ENCODE measurements at places on chromosomes 12 and 14.

- no peak for DNase-seq
Measured at GRCh38 chr12:5967645-5968415, 22.8 kb upstream of the ANO2 start.

DNA sequence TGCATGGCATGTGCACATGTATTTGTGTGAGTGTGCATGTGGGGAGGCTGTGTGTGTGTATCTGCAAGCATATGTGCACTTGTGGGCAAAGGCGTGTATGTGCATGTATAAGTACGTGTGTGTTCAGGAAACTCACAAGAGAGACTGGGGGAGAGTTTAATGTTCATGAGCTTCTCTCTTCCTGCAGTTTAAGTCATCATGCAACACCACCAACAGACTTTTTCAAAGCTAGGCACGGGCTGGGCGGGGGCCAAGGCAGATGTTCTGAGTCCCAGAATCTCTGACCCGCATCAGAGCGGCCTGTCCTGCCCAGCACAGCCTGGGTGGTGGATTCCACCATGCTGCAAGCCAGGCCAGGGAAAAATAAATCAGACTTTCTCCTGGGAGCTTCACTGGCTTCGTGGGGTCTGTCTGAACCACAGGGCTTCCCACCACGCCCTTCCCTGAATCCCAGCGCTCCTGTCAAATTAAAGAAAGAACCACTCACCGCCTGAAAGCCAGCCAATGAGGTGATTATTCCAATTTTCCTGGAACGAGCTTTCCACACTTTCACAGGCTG is 75.7 kb downstream of the PITPNM2 start:
- DNase-seq = no peak

GRCh38 chr12:13210236-13211190 is 14.0 kb downstream of the EMP1 start:
- no peak for DNase-seq

DNA sequence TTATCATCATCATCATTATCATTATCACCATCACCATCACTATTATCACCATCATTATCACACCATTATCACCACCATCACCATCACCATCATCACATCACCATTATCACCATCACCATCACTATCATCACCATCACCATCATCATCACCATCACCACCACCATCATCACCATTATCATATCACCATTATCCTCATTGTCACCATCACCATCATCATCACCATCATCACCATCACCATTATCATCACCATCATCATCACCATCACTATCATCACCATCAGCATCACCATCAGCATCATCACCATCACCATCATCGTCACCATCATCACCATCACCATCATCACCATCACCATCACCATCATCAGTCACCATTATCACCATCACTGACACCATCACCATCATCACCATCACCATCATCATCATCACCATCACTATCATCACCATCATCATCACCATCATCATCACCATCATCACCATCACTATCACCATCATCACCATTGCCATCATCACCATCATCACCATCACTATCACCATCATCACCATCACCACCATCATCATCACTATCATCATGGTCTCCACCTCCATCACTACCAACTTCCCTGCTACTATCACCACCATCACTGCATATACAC is 20.2 kb upstream of the GALNT9 start:
- no peak for DNase-seq

DNA sequence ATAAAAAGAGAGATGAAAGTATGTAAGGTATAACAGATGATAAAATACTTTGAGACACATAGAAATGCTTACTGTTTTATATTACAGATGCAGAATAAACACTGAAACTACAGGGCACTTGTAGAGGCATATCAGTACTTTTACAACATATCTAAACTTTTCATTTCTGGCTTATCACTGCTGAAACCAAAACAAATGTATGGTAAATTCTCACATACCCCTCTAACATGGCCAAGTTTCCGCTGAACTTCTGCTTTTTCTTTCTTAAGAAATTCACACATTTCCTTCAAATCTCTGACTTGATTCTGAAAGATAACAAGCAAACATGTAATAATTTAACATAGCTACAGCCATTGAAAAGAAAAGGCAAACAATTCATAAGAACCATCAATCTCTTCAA is 33.3 kb upstream of the C12orf50 start:
- DNase-seq = no peak

GRCh38 chr14:69048456-69048855 is 69.4 kb upstream of the ACTN1 start:
- no peak for DNase-seq
